ENCODE measurements at places on chromosomes 3 and 15.
A peak's percentile ranks its signal among the peaks of the same experiment; 100 is the strongest.

- DNase-seq = no peak
Measured at GRCh38 chr3:70840106-70840870, 527.9 kb upstream of the MDFIC2 start.

DNA sequence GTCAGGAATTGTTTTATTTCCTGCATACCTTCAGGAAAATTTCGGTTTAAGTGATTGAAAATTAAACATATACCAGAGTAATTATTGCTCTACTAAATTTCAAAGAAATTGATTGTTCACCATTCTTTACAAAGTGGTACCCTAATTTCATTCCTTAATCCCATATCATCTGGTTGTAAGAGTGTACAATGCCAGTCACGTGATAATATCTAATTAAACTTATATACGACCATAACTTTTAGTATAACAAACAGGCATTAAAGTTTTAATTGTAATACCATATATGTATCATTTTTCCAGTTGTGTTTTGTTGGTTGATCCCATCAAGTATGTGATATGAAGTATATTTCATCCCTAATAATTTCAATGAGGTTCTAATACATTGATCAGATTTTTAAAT, 74.8 kb upstream of the PLSCR5 start:
- DNase-seq = no peak

GRCh38 chr3:141649871-141650270, 88.2 kb upstream of the RNF7 start:
- no peak for DNase-seq

- DNase-seq = no peak
Measured at GRCh38 chr3:50584391-50584790, 15.1 kb downstream of the HEMK1 start.

GRCh38 chr3:194671511-194671899, 486 bp downstream of the LSG1 start:
- DNase-seq = peak; percentile 22

- DNase-seq = no peak
Measured at GRCh38 chr15:48671103-48672022, 25.9 kb upstream of the FBN1 start.

- peak; percentile 33 for DNase-seq
Measured at GRCh38 chr15:98421419-98422129, 226.8 kb upstream of the IGF1R start.

DNA sequence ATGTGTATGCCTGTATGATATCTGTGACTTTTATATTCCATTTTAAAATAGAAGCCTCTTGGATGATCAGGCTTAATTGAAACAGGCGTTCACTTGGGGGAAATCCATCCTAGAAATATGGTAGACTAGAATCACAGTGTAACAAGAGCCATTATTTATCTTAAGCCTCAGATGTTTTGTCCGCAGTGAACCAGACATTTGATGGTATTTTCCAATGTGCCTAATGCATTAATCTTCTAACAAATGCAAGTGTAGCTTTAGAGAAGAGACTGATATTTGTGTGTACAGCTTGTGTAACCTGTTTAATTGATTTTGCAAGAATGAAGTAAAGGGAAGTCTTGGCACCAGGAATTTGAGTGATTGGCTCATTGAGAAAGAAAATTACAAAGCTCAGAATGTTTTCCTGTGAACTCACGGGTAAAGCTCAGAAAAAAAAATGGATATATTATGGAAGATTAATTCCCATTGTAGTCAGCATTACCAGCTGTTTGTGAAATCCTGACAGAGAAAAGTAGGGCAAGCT, 155.7 kb downstream of the SV2B start:
- DNase-seq = no peak

GRCh38 chr3:197499427-197499826, 56.3 kb downstream of the BDH1 start:
- no peak for DNase-seq

DNA sequence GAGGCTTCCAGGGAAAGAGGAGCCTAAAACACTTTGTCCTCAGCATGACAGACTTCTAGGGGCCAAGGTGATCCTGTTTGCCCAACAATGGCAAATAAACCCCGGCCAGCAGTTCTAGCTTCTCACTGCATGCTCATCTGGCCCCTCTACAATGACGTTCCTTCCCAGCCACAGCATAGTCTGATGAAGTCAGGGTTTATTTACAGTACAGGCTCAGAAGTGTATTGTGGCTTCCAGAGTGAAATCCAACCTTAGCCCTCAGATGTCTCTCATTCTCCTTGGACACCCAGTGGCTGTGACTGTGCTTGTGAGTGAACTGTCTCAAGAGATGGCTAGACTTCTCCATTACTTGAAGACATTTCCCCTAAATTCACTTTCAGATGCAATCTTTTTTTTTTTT, 40.8 kb downstream of the BFSP2 start:
- no peak for DNase-seq

DNA sequence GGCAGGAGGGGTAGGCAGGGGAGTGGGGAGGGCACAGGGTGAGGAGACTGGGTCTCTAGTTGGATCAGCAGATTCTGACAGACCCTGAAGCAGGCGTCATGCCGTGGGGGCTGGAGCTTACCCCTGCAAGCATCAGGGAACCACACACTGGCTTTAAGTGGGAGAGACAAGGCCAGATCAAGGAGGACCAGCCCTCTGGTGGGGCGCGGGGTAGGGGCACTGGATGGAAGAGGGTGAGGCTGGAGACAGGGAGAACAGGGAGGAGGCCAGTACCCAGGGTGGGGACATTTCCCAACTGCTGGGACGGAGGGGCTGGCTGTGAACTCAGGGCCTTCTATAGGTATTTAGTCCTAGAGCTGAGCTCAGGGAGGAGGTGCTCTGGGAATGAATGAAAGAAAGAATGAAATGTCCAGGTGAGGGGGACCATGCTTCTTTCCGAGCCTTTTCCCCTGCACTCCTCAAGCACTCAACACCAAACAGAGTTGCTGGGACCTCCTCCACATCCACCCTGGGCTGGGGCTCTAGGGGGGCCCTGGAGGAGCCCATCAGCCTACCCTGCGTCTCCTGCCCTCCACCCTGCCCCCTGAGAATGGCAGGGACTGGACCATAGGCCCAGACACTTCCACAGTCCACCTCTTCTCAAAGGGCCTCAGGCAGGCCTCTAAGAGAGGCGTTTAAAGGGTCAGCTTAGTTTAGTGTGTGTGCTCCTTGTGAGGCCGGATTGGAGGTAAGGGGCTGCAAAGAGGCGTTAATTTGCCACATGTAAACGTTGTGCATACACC, 49.0 kb upstream of the FGD5 start:
- DNase-seq = no peak

GRCh38 chr3:129966876-129967275, 7.6 kb upstream of the TRH start:
- no peak for DNase-seq

GRCh38 chr15:29139540-29140459, 129.8 kb downstream of the NSMCE3 start:
- DNase-seq = peak; percentile 3

DNA sequence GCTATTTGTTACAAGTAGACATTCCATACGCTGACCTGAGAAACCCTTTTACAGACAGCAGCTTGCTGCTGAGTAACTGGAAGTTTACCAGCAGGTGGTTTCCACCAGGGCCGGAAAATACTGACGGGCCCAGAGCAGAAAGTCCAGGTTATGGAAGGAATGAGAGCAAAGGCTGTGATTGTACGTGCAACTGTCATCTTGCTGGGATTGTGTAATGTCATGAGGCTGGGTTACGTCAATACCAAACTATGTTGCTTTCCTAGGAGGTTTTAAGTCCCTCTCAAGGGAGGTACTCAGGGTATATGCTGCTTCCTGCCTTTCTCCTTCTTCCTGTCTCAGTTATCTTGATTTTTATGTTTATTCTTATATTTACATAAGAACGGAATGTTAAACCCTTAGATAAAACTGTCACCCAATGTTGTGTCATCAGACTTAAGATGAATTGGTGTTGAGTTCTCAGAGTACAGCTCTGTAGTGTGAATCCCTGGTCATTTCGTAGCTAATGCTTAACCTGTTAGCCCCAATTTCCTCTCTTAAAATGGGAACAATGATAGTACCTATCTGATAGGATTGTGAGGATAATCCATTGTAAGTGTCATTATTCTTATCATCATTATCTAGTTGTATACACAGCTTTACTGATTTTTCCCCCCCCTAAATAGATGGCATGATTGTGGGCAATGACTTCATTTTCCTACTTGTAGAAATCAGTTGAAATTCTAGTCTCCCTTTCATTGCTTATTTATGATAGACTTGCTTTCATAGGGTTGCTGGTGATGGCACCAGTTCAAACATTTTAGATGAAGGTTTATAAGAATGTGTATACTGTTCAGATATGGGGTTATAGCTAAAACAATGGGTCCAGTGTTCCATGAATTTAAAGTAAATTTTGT, 101.4 kb downstream of the FNDC3B start:
- no peak for DNase-seq

- no peak for DNase-seq
Measured at GRCh38 chr3:110518031-110518430, 553.6 kb upstream of the NECTIN3 start.

DNA sequence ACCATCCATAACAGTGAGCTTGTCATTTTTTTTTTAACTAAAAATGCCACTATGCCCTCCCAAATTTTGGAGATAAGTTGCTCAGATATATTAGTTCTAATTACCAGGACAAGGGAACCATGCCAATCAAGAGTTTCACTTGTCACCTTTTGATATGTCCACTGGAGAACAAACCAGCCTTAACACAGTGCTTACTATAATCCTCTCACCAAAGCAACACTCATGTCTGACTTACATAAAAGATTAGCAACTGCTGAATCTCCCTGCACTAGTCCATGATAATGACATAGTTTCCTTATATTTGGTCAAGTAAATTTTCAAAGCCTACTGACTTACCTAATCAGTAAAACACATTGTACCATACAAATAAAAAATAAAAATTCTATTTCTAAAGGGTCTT, 44.4 kb downstream of the TTBK2 start:
- DNase-seq = no peak

DNA sequence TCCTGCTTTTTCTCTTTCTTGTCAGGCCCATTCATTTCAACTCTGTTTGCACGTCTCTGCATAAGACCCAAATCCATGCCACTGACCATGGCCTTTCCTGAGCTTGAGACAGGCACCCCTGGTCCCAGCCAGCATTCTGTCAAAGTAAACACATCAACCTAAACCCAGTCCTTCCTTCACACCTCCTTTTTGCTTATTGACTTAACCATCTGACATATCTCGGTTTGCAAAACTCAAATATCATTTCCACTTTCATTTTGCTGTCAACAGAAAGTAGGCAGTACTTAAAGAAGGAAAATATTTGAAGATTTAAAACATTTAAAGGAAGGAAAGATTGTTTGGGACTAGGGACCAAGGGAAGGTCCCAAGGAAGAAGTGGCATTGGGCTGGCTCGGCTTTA, 48.2 kb upstream of the KBTBD8 start:
- DNase-seq = no peak

DNA sequence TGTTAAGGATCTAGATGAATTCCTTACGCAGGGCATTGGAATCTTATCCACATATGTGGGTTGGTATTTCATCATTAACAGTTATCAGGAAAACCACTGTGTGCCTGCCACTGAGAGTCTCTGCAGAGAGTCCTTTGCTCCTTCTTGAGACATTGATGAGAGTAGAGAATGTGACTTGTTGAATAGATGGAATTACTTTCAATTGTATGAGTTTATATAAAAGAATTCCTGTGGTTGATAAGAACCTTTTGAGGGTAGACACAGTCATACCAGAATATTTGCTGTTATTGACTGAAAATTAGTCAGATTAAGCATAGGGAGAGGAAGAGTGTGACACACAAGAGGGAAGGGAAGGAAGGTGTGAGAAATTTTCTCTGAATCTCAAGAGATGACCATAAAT, 30.8 kb downstream of the ARHGEF26 start:
- no peak for DNase-seq

GRCh38 chr3:9099702-9100512, 136.6 kb upstream of the RAD18 start:
- no peak for DNase-seq

DNA sequence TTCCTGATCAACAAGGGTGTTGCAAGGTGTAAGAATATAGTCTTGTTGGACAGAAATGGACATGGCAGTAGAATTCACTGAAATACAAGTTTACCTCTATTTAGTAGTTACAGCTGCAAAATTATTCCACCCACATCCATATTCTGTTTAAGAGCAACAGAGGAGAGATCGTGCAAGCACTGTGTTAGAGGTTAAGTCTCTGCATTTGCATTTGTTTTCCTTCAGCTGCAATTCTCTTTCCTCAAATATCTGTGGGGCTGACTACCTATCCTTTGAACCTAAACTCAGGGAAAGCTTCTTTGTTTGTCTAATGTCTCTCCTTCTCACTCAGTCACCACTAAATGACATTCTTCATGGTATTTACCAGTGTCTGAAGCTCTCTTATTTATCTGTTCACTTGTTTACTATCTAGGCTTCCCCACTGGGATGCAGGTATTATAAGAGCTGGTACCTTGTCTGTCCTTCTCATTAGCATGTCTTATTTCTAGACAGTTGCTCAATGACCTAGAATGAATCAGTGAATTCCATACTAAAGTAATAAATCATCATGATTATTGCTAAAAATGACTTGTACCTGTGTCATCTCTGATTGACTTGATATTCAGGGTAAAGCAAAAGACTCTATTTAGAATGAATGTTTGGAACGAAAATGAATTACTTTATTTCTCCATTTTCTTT, 175.3 kb upstream of the FEZF2 start:
- DNase-seq = no peak

GRCh38 chr15:79977431-79978054, 6.5 kb upstream of the BCL2A1 start:
- no peak for DNase-seq

- no peak for DNase-seq
Measured at GRCh38 chr3:58899159-58899952, 150.5 kb downstream of the CFAP20DC start.

DNA sequence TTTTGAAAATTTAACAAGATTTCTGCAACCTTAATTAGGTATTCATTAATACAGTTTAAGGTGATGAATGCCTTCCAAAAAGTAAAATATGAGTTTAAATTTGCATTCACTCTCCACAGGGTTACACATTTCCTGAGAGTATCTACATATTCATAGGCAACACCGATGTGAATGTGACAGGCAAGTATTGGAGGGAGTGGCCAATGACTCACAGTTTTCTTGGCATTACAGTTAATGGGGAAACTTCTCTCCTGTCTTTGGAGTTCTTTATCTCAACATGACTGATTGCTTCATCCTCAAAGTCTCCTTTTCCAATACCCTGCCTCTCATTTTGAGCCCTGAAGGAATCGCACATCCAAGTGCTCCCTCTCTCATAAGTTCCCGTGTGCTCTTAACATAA, 181.9 kb upstream of the CHL1 start:
- no peak for DNase-seq

DNA sequence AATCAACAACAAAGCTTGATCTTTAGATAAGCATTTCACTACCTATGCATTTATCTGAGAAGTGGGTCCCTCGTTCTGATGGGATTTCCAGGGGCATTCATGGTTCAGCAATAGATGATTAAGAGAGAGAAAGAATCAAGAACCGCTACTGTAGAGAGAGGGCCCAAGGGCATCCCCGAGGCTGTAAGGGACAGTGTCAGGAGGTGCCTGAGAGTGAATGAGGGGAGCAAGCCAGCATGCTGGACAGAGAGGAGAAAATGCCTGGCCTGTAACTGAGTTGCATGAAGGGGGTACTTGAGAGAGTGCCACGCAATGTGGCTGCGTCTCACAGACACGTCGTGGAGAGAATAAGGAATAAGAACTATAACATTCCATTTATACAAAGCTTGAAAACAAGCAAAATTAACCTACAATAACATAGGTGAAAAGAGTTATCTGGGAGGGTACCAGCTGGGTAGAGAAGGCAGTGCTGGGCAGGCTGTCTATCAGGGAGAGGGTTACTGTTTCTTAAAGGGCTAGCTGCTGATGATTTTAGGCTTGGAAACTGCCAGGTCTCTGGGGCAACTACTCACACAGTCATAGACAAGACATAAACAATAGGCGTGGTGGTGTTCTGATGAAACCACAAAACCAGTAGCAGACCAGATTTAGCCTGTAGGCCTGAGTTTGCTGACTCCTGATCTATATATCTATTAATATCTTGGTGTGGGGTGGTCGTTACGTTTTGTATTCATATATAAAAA, 374.6 kb upstream of the CFAP20DC start:
- no peak for DNase-seq

All from NCI-H774 (cell line).